Inflammatory macrophage treated with lipopolysaccharide for 4 hours (primary cell): ENCODE measurements at places on chromosomes 12 and 14.

DNA sequence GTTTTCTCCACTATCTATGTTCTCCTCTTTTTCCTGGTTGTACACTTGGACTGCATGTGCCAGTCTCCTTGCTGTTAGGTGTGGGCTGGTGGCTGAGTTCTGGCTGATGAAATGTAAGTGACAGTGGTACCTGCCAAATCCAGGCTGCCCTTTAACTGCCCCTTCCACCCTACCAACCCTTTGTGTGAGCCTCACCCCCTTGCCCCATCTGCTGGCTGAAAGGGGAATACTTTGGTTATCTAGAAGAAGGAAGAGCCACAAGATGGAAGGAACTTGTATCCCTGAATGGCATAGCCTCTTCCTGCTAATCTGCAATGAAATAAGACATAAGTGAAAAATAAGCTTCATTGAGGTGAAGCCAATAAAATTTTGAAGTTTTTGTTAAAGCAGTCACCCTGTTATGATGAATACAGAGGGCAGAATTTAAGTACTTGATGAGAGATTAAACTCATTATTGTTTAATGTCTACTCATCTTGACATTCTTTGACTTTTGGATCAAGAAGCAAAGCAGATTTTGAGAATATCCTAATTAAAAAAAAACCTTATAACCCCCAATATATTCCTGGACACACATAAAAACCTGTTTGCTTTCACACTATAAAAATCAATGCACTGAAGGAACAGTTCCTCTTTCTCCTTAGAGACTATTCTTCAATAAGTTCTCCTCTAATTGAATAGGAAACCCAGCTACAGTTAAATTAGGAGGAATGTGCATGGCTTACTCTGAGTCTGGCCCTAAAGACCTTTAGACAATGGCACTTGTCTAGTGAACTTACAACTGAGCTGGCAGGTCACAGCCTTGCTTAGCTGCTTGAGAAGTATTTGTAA lies 262.6 kb upstream of the BTG1 start:
- DNase-seq: peak; percentile 55

GRCh38 chr12:13039328-13039956 lies 4.7 kb upstream of the FAM234B start:
- DNase-seq: no peak

GRCh38 chr12:43098071-43098470 lies 453.9 kb downstream of the ADAMTS20 start:
- DNase-seq: no peak

GRCh38 chr12:27178723-27179399 lies 65.2 kb upstream of the STK38L start:
- DNase-seq: peak; percentile 14

- no peak for DNase-seq
Measured at GRCh38 chr12:3727354-3727753, 25.6 kb downstream of the CRACR2A start.

- peak; percentile 6 for DNase-seq
Measured at GRCh38 chr14:75003250-75004027, 718 bp downstream of the EIF2B2 start.

DNA sequence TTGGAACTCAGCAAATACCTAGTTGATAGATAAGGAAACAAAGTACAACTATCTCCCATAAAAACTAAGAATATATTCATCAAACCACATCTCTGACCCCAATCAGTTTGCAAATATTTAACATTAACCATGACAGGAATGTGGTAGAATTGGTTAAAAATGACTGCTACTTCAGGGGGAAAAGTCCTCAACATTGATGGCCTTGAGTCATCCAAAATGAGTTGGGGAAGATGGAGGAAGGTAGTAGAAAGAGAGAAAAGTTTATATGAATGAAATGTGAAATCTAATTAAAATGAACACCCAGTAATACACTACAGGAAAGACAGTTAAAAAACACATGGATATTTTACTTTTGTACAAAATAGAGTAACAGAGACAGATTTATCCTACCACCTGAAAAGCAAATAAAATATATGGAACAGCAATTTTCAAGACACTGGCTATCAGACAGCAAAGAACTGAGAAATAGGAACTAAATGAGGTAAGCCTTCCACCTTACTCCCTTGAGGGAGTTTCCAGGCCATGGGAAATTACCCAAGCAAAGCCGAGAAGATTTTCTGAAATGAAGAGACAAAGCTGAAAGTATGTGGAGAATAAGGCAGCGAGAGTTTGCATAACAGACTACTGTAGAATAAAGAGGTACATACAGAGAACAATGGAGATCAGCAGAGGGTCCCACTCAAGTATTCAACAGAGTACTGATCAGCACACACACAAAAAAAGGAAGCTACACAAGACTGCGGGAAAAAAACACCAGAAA lies 49.6 kb downstream of the TC2N start:
- peak; percentile 5 for DNase-seq

DNA sequence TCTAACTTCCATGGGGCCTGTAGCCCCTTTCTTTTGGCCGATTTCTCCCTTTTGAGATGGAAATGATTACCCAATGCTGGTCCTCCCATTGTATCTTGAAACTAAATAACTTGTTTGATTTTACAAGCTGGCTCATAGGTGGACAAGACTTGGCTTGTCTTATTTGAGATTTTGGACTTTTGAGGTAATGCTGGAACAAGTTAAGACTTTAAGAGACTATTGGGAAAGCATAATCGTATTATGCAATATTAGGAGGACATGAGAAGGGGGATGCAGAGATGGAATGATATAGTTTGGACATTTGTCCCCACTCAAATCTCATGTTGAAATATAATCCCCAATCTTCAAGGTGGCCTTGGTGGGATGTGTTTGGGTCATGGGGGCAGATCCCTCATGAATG lies 49.2 kb upstream of the LYZ start:
- DNase-seq: no peak
